GM13976 (cell line): ENCODE measurements at places on chromosomes 6 and 20.

DNA sequence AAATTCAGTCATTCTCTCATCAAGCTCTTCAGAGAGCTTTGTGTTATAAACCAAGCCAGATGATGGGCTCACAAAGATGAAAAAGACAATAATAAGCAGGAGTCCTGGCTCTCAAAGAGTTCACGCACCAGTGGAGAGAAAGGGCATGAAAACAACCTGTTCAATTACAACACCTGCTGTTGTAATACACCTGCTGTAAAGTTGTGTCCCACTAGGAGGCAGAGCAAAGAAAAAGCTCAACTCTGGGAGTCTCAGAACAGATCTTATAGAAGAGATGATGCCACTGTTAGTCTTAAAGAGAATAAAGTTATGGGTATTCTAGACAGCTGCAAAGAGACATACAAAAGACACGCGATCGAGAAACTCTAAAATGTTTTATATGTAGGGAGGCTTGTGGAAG is 100.6 kb downstream of the DCDC2 start:
- DNase-seq = no peak

DNA sequence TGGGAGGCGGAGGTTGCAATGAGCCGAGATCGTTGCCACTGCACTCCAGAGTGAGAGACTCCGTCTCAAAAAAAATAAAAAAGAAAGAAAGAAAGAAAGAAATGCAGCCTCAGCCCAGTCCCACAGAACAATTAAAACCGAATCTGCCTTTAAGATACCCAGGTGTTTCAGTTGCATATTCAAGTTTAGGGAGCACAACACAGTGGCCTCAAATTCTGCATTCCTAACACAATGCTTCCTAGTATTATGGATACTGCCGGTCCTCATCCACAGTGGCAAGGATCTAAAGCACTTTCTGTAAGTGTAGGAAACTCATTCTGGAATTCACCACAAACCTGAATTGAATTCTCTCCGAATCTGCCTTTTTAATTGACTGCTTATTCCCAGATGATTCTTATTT is 80.5 kb downstream of the TNFRSF21 start:
- no peak for DNase-seq

DNA sequence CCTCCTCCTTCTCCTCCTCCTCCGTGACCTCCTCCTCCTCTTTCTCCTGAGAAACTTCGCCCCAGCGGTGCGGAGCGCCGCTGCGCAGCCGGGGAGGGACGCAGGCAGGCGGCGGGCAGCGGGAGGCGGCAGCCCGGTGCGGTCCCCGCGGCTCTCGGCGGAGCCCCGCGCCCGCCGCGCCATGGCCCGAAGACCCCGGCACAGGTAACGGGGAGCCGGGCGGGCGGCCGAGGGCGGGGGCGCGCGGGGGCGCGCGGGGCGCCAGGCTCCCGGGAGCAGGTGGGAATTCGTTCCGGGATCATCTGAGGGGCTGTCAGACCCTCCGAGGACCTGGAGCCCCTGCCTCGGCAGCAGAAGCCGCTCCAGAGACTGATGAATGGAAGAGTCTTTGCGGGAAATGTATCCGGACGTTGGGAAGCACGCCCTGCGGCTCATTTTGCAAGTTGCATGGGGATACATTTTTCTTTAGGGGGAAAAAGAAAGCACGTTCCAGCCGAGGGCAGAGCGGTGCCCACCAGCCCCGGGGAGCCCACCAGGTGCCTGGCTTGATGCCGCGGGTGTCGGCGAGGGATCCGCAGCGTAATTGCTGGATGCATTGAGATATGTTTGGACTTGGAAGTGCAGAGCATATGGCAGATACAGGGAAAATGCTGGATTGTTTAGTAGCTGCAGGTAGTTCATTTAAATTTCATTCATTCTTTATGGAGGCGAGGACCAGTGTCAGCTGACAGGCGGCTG is 394 bp downstream of the MYB start:
- DNase-seq = no peak

DNA sequence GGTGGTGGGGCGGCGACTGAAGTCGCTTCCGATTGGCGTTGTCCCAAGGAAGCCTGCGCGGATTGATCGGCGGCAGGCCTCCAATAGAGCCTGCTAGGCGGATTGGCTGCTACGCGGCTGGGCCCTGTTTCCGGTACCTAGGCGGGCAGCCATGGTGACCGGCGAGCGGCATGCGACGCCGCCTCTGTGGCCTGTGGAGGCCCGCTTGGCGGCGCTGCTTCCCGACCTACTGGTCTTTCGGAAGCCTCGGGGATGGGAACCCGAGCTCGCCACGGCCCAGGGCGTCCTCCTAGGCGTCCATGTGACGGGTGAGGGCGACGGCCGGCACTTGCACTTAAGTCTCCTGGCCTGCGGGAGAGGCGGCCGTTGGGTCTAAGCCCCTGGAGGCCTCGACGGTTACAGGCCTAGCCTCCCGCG is 28.1 kb downstream of the NFYA start:
- DNase-seq = no peak

DNA sequence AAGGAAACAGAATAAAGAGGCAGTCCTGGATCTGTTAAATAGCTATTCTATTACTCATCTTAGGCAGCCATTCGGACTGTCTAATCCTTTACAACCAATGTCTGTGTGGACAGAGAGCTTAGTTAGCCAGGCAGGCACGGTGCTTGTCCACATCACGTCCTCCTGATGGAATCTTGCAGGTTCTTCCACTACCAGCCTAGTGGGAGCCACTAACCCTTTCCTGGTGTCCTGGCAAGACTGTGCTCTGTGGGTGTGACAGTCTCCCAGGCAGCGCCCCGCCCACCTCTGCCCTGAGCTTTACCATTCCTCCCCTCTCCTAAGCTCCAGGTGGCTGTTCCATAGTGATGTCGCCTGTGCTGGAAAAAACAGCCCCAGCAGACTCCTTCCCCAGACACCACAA is 78.3 kb upstream of the CLDN20 start:
- no peak for DNase-seq

- no peak for DNase-seq
Measured at GRCh38 chr6:41597246-41598000, 40.8 kb upstream of the MDFI start.

DNA sequence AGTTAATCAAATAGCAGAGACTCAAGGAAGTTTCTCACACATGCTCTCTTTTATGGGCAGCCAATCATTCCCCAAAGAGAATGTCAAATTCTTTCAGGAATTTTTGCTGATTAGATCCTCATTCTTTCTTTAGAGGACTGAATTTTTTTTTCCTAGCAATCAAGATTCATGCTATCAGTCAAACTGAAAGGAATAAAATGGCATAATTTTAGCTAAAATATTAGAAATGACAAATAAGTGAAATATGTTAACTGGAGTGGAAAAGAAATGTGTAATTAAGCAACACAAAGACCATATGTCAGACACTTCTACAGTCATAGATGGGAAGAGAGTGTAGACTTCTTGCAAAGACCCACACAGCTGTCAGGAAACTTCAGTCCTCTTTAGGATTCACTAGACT is 242.3 kb upstream of the RNF217 start:
- no peak for DNase-seq

GRCh38 chr6:39610221-39610620 is 115.0 kb downstream of the KIF6 start:
- no peak for DNase-seq
